CD4-positive, alpha-beta T cell treated with Interleukin-4 for 1 hour (primary cell): ENCODE measurements at places on chromosomes 16 and 17.

- DNase-seq: peak; percentile 78
These were observed 354.1 kb downstream of the SEC14L1 start for GRCh38 chr17:77494664-77495435.

- no peak for DNase-seq
These were observed 70.6 kb upstream of the TOX3 start for GRCh38 chr16:52617591-52617990.

- DNase-seq: peak; percentile 92
These were observed 7.2 kb upstream of the PDP2 start for GRCh38 chr16:66872943-66873684.

GRCh38 chr17:76845541-76846017, 22.6 kb upstream of the MGAT5B start:
- DNase-seq: no peak

DNA sequence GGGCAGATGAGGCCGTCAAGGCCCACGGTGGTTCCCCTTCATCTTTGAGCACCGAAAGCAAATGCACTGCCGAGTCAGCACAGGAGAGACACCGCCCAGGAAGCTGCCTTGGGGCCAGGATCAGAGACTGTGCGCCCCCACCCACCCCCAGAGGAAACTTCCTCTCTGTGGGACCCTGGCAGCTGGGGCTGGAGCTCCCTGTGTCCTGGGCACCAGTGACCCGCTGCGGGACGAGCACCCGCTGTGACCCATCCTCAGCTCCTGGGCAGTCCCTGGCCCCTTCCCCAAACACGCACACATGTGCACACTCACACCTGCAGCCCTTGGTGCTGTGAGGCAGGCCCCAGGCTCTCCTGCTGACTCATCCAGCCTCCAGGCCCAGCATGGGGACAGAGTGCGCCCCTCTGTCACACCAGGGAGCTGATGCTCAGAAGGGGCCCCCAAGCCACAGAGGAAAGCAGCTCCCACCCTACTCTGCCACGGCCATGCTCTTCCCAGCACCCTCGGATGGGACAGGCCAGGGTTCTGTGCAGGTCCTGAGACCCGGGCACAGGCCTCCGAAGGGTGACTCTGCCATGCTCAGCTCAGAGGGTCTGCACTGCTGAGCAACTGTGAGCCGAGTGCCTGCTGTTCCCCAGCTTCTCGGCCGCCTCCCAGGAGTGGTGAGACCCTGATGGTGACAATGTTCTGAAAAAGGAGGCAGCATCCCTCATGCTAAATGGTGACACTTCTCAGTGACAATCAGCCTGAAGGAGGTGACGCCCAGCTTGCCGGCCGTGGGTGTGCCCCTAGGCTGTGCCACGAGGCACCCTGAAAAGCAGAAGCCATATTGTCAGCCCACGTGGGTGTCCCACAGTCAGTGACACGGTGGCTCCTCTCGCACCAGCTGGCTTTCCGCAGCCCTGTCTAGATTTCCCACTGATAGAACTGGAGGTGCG, 3.6 kb downstream of the PIEZO1 start:
- DNase-seq: peak; percentile 75

DNA sequence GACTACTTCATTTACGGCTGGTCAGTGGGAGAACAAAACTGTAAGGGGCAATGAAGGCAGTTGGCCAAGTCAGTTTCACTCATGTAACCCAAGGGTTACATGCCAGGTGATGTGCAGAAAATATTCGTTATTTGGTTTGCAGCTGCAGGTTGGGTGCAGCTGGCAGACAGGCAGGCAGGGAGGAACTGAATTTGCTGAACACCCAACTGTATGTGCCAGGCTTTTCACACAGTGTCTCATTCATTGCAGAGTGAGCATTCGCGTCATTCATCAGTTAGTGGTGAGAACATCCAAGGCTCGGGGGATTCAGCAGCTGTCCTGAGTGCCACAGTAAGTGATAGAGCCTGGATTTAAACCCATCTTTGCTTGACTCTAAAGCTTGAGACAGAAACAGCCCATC, 59.7 kb downstream of the ABCC6 start:
- no peak for DNase-seq

- DNase-seq: no peak
These were observed 189.9 kb downstream of the FTO start for GRCh38 chr16:53893731-53894435.
